ENCODE measurements at places on chromosomes 5 and 9.

- DNase-seq, result no peak
Measured at GRCh38 chr9:69877852-69878514, 57.4 kb downstream of the CFAP95 start.

DNA sequence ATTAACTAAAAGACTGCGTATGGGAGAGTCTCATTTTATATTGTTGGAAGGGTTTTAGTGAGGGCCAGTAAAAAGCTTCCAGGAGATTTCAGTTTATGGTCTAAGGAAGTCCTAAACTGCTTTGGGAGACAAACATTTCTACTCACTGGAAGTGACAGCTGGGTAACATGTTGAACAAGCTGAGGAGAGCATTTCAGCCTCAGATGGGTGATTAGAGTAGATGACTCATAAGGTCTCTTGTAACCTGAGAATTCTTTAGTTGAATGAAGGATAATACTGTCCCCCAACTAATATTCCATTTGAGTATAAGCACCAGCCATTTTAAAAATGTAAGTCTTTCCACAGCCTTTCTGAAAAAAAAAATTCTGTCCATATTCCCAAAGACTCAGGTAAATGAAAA is 218.0 kb upstream of the C9orf72 start:
- no peak for DNase-seq

DNA sequence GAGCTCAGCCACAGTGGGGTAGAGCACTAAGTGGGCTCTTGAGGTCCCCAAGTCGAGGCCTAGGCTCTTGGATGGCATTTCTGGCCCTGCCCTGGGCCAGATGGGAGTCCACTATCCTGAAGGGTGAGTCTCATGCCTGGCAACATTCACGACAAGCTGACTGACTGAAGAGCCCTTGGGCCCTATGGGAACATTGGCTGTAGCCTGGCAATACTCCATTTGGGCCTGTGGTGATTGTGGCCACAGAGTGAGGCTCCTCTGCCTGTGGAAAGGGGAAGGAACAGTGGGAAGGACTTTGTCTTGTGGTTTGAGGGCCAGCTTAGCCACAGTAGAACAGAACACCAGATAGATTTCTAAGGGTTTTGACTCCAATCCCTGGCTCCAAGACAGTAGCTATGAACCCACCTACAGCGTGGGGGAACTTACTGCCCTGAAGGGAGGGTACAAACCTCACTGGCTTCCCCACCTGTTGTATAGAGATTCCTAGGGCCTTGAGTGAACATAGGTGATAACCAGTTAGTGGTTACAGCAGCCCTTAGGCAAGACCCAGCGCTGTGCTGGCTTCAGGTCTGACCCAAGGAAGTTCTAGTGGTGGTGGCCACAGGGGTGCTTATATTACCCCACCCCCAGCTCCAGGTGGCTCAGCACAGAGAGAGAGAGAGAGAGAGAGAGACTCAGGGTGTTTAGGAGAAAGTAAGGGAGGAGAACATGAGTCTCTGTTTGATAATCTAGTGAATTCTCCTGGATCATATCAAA is 72.4 kb downstream of the KIAA0825 start:
- DNase-seq, result peak; percentile 74

GRCh38 chr9:128092199-128092977 is 24.4 kb downstream of the SLC25A25 start:
- no peak for DNase-seq

GRCh38 chr9:126372716-126373115 is 46.1 kb downstream of the MVB12B start:
- no peak for DNase-seq

GRCh38 chr5:119289438-119290044 is 66.3 kb upstream of the TNFAIP8 start:
- no peak for DNase-seq

DNA sequence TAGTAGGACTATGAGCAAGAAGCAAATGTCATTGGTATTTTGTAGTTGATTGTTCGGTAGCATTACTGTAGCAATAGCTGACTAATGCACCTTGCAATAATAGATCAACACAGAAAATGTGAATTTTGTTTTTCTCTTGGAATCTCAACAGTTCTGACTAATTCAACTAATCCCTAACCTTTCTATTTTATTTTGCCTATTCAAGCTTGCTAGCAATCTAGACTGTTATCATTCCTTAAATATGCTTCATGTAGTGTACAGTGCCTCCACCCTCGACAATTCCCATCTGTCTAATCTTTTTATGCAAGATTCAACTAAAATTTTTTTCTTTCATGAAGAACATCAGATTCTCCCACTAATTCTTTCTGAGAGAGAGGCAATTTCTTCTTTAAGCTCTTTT is 570.6 kb downstream of the PDE4D start:
- DNase-seq, result no peak

GRCh38 chr9:12670006-12670405 is 23.2 kb upstream of the TYRP1 start:
- no peak for DNase-seq

DNA sequence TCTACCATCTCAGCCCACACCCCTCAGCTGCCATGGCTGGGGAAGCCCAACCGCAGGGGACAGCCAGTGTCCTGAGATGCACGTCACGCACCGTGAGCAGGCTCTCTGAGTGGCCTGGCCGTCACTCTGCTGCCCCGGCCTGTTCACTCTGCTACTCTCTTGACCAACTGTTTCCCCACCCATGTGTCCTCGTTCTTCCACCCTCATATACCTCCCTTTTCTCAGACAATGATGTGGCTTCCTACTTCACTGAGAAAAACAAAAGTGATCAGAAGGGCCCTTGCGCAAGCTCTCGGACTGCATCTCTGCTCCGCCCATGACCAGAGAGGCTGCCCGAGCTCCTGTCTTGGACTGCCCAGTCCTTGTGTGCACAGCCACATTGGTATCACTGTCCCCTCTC is 47.6 kb downstream of the OTULIN start:
- no peak for DNase-seq

- no peak for DNase-seq
Measured at GRCh38 chr5:74312746-74313145, 327.8 kb downstream of the ENC1 start.

DNA sequence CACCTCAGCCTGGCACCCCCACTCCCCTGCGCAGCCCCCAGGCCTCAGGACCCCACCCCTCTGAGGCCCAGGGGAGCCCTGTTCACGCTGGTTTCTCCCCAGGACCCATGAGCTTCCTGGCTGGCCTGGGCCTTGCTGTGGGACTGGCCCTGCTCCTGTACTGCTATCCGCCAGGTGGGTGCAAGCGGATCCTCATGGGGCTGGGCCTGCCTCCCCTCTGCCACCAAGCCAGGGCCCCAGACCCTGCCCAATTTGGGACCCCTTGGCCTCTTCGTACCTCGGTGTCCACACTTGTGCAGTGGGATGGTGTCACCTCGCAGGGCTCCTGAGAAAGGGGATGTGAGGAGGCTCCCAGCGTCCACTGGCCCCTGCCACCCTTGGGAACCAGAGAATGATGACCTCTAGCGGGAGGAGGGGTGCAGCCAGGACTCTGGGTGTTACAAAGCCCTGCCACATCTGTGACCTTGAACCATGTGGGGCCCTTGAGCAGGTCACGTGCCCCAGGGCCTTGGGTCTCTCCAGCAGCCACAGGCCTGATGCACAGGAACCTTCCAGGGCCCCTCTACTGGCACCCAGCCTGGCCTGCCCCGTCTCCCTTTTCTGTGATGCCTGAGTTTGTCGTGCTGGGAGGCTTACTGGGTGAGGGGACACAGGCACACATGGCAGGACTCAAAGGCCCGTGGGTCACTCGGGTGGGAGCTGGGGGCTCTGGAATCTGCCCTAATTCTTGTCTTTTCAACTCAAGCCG is 16.3 kb downstream of the CARD19 start:
- DNase-seq, result no peak

DNA sequence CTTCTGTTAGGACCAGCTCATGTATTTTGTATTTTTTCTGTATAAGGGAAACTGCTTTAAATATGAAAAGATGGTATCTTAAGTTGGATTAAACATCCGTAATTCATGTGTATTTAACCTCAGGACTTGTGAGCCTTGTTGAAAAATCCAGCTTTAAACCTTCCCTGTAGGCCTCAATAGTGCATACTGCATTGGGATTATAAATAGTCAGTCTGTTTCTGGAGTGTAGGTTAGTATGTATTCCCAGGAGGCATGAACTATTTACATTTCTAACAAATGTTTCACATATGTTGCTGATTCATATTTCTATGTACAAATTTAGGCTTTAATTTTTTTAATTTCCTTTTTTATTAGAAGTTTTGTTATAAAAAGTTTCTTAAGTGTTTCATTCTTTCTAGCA is 137.9 kb upstream of the GRHPR start:
- DNase-seq, result no peak

DNA sequence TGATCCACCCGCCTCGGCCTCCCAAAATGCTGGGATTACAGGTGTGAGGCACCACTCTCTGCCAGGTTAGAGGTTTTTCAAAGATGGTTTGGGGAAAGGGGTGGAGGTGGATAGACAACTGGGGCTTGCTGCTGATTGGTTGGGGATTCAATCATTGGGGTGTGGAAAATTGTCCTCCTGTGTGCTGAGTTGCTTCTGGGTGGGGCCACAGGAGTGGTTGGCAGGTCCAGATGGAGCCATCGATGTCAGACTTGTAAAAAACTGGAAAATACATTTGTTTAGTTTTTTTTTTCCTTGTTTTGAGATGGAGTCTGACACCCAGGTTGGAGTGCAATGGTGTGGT is 61.9 kb upstream of the CLINT1 start:
- no peak for DNase-seq

DNA sequence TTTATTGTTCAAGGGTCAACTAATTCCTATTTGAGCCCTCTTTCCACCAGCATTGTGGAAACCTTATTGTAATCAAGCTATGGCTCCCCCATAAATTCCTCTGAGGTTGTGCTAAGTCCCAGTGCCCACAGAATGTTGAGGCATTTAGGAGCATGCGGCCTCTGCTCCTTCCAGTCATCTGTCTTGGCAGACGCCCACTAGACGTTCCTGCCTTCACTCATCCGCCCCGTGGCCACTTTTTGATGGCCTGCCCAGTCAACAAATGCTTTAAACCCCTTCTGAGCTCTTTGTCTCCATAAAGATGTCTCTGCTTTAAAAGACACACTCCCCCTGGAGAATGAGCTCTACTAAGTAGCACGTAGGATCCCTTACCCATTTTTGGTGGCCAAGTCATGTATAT is 104.7 kb downstream of the GAS1 start:
- no peak for DNase-seq

DNA sequence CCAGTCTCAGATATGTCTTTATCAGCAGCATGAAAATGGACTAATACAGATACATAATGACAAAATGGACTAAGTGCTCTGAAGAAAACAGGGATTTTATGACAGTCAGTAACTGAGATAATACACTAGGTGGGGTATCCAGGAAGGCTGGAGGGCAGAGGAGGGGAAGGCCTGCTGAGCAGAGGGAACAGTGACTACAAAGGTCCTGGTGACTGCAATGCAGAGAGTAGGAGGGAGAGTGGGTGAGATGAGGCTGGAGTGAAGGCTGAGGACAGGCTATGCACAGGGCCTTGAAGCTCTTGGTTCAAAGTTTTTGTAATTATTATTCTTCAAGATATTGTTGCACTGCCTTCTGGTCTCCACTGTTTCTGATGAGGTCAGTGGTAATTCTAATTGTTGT is 4.9 kb downstream of the ACOT12 start:
- no peak for DNase-seq

- no peak for DNase-seq
Measured at GRCh38 chr9:4592295-4592694, 69.8 kb upstream of the PLPP6 start.

DNA sequence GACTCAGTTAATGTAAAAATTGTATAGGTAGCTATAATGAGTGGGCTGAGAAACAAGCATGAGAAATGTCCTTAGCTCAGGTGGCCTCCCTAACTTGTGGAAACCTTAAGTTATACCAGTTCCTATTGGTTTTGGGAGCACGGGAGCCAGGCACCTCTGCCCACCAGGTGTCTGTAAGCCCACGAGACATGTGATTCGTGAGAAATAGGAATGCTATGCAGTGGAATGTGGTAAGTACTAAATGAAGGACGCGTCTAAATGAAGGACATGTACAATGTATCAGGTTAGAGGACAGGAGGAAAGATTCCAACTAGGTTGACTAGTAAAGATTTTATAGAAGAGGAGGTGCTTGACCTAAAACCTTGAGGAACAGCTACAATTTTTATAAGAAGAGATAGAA is 46.0 kb upstream of the F2RL2 start:
- no peak for DNase-seq

DNA sequence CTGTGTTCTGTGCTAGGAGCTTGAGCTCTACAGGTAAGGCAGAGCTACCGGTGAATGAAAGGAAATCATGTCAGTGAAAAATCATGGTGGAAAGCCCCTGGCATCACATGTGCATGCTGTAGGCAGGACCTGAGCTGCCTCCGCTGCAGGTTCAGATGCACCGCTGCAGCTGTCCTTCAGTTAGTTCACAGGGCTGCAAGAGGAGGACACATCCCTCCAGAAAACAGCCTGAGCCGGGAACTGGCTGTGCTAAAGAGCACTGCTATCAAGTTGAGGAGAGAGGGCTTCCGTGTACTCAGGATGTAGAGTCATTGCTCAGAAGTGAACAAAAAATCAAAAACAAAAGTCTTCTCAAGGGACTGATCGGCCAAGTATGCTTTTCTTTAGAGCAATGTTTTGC is 138.6 kb downstream of the ERCC6L2 start:
- DNase-seq, result no peak

- DNase-seq, result no peak
Measured at GRCh38 chr9:84667571-84668195, 1.8 kb upstream of the NTRK2 start.

DNA sequence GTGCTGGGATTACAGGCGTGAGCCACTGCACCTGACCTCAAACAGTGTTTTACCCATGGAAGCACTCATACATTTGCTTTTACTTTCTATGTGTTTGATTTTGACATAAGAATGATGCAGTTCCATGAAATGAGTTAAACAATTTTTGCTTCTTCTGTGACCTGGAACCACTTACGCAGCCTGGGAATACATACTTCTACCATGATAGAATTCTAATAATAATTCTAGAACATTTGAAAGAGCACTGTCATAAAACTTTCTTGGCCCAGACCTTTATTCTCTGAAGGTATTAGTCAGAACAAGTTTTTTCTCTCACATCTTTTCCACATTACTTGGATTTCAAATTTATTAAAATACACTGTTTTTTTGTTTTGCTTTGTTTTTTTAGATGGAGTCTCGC is 25.3 kb upstream of the COL5A1 start:
- DNase-seq, result no peak

DNA sequence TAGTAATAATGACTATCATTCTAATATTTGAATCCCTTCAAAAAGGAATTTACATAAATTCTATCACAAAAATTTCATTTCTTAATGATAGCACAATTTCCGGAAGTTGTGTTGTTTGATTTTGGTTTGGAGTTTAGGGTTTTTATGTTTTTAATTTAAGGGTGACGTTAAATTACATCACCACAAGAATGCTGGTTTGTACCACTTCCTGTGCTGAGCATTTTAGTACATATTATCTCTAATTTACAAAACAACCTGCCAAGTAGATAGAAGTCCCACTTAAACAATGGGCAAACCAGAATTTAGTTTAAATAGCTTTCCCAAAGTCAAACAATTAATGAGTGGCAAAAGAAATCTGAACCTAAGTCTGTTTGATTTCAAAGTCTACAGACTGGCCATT is 63.4 kb downstream of the DENND1A start:
- peak; percentile 8 for DNase-seq

DNA sequence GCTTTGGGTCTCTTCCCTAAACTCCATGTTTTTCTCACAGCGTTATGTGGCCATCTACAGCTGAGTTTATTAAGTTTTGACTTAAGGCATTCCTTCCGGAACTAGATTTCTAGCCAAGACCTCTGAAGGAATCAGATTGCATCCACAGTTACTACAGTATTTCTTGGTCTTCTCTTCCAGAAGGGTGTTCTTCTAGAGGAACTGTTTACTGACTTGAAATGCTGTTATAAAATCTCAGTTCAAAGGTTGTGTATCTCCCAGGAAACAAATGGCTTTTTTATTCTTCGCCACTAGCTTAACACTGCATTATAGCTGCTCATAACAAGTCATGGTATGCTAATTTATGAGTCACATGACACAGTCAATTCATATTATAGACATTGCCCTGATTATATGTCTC is 55.3 kb upstream of the RAD23B start:
- no peak for DNase-seq

All from GF-D8 (cell line).